ENCODE measurements at places on chromosomes 11 and 22.

- peak; percentile 75 for DNase-seq
Measured at GRCh38 chr22:30250661-30251267, 4.2 kb upstream of the LIF start.

GRCh38 chr11:113287801-113288200, 26.6 kb upstream of the TTC12 start:
- no peak for DNase-seq

- no peak for DNase-seq
Measured at GRCh38 chr11:119755356-119756071, 26.5 kb upstream of the NECTIN1 start.

- DNase-seq = no peak
Measured at GRCh38 chr11:132744771-132745170, 787.5 kb downstream of the OPCML start.

- no peak for DNase-seq
Measured at GRCh38 chr11:115054570-115055538, 376.5 kb downstream of the NXPE2 start.

GRCh38 chr22:35434061-35434710, 34.2 kb downstream of the MCM5 start:
- DNase-seq = no peak

- no peak for DNase-seq
Measured at GRCh38 chr11:119486691-119487259, 63.8 kb upstream of the THY1 start.

DNA sequence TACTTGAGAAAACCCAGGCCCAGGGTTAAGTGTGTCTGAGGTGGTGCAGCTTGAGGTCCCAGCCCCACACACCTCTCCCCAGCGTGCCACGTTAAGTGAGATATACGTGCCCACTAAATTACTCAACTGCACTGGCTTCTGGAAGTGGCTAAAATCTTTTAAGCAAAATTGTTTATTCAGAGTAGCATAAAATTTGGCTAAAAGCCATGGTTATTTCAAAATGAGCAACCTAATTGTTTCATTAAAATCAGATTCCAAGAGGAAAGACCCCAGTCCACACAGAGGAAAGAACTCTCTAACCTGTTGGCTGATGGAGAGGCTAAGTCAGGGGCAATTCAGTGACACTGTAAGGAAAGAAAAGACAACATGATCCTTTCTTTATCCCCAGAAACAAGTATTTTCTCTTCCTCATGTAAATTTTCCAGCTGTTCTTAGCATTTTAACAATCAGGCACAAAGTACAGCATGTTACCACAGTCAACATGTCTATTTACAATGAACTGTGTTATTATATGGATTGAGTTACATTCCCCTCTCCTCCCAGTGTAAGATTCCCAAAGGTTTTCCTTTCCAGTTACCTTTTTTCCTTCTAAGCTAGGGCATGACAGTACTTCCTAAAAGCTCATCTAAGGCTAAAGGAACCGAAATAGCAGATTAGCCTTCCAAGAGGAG, 26.6 kb downstream of the NUP50 start:
- DNase-seq = no peak

GRCh38 chr22:49263101-49263500, 564.6 kb downstream of the BRD1 start:
- no peak for DNase-seq

DNA sequence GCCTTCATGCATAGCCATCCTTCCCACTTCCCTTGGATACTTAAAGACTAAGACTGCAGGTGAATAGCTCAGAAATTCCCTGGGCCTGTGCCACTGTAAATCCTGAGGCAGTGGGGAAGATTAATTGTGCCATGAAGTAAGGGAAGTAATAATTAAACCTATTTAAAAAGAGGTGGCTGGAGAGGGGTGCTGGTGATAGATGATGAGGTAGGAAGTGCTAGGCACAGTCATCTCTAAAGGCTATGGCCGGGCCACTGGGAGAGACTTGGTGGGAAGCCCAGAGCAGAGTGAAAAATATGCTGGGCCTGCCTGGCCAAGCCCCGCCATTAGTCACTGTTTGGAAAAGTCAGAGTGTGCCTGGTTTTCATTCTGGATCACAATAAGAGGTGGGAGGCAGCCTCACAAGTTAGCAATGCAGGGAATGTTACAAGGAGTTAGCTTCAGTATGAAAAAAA, 197.2 kb upstream of the PITPNB start:
- DNase-seq = no peak

GRCh38 chr22:30602049-30602448, 4.9 kb upstream of the TCN2 start:
- DNase-seq = no peak

GRCh38 chr11:131662317-131662972, 292.0 kb downstream of the NTM start:
- DNase-seq = no peak

GRCh38 chr22:28950617-28951411, 67.4 kb downstream of the ZNRF3 start:
- DNase-seq = no peak

- no peak for DNase-seq
Measured at GRCh38 chr22:30992565-30992964, 23.5 kb downstream of the TUG1 start.

GRCh38 chr22:41805639-41806038, 5.2 kb downstream of the CCDC134 start:
- DNase-seq = no peak

DNA sequence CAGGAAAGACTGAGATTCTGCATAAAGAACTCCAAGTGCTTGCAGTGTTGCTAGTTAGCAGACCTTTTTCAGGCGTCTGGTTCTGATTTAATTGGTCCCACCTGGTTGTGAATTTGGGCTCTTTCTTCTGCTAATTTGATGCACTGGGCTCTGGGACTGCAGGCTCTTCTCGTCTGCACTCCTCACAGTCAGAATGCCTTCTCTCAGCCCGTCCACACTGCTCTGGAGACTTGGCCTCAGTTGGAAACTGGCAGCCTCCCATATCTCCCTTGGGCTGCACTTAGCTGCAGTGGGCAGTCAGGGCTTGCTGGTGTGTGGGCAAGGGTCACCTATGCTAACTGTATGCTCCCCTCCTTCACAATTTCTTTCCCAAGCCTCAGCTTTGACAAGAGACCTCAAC, 1.5 kb downstream of the TRIM6 start:
- no peak for DNase-seq

GRCh38 chr11:8081591-8082250, 710 bp downstream of the TUB start:
- DNase-seq = no peak

DNA sequence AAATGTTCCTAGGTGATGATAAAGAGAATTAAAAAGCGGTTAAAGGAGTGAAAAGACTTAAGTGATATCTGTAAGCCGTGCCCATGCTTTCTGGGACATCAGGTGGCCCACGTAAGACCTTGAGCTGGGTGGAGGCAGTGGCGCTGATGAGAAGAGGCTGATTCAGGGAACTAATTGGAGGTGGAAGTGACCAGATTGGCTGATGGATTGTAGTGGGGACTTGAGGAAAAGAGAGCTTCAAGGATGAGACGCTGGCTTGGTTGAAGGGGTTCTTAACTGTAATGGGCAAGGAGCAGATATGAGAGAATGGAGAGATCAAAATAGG, 69.1 kb upstream of the EP300 start:
- DNase-seq = no peak

DNA sequence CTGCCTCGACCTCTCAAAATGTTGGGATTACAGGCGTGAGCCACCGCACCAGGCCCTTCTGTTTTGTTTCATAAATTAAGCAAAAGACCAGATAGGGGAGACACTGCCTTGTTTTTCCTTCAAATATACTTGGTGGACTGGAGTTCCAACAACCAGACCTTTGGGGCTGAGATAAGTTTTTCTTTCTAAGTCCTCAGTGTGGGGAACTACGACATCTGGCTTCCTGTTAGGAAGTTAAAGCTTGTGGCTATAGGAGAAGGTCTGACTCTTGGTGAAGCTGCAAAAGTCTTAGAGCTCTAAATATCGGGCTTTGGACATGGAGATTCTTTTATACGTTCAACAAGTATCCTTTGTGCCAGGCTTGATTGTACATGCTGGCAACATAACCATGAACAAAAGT, 64.1 kb upstream of the EED start:
- DNase-seq = no peak

DNA sequence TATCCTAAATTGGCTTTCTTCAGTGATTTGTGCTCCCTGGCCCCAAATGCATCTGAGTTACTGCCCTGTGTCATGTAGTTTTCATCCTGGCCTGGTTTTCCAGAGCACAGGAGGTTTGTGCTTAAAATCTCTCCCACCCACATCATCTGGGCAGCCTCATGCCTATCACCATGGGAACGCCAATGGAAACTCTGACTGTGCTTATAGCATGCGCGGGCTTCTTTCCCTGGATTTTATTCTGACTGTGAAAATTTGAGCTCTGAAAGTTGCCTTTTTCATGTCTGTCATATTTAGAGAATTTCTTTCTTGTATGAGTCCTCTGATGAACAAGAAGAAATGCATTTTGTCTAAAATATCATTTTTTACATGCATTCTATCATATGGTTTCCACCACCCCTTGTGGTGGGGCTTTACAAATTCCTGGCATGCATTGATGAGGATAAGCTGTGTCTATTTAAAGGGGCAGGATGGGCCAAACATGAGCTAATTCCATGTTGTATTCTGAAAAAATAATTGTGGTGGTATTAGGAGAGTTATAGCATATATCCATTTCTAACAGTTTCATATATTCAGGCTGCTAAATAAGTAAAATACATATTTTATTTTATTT, 55.1 kb downstream of the IRAG1 start:
- DNase-seq = no peak

- DNase-seq = no peak
Measured at GRCh38 chr11:61762798-61763197, 10.4 kb downstream of the MYRF start.

DNA sequence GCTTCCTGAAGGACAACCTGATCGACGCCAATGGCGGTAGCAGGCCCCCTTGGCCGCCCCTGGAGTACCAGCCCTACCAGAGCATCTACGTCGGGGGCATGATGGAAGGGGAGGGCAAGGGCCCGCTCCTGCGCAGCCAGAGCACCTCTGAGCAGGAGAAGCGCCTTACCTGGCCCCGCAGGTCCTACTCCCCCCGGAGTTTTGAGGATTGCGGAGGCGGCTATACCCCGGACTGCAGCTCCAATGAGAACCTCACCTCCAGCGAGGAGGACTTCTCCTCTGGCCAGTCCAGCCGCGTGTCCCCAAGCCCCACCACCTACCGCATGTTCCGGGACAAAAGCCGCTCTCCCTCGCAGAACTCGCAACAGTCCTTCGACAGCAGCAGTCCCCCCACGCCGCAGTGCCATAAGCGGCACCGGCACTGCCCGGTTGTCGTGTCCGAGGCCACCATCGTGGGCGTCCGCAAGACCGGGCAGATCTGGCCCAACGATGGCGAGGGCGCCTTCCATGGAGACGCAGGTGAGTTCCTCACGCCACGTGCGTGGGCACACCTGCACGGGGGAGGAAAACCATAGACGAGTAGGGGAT, 1.5 kb downstream of the BCR start:
- DNase-seq = peak; percentile 26

DNA sequence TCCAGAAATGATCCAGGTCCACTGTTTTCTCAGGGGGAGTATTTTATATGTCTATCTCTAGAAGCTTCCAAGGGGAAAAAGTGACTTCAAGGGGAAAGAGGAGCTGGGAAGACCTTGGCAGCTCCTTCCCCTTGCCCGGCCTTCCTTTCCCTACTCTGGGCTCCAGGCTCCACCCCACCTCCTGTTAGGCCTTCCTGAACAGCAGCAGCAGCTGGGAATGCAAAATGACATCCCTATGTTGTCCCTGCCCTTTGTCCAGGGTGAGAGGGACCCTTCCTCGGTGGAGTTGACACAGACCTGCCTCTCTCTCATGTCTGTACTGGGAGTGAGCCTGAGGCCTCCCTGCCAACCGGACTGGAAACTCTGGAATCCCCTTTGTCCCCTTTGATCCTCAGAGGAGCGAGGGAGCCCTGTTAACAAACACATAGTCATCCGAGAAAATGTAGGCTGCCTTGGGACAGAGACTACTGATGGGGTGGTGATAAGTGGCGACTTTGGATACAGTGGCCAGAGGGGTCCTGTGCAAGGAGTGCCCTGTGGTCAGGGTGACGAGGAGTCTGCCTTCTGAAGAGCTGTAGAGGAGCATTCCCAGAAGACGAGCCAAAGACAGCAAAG, 9.0 kb upstream of the MALAT1 start:
- DNase-seq = no peak

- no peak for DNase-seq
Measured at GRCh38 chr11:46386005-46386578, 4.6 kb downstream of the MDK start.

DNA sequence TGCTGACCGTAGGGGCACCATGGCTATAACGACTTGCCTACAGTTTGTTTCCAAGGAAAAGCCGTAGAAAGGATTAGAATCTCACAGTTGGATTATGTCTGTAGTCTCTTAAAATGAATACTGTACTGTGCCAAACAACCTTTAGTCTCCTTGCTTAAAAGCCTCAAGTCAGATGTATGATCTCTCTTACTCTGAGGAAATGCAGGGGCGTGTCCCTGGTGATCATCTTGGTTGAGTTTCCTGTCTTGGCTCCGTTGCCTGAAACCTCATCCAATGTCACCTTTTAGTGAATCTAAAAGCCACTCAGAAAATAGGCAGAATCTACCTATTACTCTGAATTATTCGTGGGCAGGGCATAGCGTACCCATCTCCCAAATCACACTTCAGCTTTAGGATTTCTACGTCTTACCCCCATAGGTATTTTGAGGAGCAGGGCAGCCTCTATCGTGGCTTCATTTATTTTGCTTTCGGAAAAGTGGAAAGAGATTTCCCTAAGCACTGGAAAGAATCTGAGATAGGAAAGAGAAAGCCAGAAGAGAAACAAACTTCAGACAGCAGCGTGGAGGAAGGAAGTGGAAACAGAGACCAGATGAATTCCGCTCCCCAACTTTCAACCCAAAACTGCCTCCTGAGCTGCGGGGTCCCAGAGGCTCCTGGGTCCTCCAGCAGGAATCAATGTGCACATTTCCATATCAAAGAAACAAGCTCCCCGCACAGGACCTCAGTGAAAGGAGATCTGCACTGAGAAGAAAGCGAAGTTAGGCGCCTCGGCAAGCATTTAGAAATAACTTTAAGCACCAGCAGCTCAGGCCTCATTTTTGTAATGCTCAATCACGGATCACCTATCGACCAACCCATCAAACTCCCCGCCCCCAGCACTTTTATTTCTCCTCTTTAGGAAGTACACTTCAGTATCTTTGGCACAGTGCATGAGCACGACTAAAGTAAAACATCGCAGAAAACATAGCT, 245.8 kb downstream of the ETS1 start:
- no peak for DNase-seq

- DNase-seq = peak; percentile 59
Measured at GRCh38 chr11:110092515-110093406, at the start of gene ZC3H12C. Gene ZC3H12C (plus strand): TSS chr11:110093392. CDS start chr11:110093412, 20 bp downstream.

DNA sequence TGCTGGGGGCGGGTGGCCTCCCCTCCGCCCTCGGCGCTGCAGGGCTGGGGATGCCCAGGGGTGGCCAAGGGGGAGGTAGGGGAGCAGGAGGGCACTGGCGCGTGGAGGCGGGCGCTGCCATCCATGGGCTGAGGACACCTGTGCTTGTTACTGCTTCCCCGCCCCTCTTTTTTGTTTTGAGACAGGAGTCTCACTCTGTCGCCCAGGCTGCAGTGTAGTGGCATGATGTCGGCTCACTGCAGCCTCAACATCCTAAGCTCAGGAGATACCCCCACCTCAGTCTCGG, 683 bp upstream of the FADS3 start:
- DNase-seq = no peak

Measured in activated CD4-positive, alpha-beta T cell treated with anti-CD3 and anti-CD28 coated beads, Interleukin-2, amount 50 U/mL, for 48 hours (primary cell).